ENCODE measurements at places on chromosomes 1 and 21.
A peak's percentile ranks its signal among the peaks of the same experiment; 100 is the strongest.

DNA sequence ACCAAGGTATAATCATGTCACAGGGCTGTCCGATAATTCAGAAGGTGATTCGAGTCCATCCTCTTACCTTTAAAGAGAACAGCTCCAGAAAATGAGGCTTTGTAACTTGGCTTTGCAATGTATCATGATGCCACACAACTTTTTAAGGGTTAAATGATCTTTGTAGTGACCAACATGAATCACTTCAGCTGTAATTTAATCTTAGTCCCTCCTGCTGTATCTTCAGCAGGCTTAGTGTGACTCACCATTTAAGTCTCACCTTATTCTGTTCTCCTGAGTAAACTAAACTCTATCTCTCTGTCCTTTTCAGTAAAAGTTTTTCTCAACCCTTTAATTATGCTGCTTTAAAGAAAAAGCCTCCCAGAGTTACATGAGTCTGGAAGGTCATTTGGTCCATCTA lies 1.9 kb upstream of the HIVEP3 start:
- no peak for DNase-seq

DNA sequence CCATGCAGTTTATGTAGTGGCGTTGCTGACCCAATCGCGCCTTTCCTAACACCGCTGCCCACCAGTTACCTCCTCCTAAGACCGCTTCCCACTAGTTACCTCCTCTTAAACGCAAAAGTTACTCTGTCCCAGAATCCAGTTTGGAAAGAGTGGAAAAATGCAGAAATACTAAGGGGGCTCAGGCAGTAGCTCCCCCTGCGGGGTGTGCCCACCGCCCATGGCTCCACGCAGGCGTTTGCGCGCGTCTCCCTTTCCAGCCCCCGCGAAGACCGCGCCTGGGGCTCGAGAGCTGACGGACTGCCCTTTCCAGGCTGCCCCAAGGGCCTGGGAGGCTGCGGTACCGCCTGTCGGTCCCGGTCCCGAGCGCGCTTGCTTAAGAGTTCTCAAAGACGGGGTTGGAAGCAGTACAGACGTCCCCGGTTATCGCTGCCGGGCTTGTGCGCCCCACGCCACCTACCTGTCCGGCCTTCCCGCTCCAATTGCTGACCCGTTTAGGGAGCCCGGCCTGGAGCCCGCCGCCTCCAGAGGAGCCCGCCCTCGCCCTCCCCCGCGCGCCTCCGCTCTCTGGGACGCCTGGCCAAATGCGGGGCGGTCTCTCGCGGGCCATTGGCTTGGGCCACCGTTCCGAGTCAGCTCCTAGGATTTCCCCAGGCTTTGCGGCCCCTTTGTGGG lies 414.1 kb upstream of the ESRRG start:
- DNase-seq = no peak

DNA sequence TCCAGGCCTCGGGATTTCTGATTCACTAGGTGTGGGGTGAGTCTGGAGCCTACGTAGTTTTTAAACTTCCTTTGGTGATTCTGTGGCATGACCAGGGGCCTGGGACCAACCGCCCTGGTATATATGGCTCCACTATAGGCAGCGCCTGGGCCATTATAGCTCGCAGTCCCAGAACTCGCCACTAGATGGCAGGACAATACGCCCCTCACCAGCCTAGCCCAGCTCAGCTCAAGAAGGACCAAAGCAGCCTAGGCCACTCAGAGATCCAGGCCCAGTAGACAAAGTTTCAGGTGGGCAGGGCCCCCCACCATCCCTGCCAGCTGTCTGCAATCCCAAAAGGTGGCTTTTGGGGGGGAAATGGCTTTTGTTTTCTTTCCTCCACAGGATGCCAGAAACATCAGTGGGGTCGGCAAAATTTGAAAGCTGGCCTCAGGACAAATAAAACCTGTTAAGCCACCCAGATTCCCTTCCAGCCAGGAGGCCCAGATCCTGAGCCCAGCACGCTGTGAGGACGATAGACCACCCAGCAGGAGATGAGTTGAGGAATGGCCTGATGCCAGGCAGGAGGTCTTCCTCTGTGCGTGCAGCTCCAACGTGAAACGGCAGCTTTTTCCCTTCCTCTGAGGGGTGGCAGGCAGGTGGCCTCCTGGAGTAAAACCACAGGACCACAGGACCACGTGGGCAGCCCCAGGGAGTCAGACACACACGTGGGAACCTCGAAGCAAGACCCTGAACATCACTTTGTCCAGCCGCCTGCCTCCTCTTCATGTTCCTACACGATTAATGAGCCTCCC lies 24.8 kb upstream of the TMEM51 start:
- peak; percentile 44 for DNase-seq

GRCh38 chr1:5551274-5551975 lies 440.8 kb downstream of the NPHP4 start:
- no peak for DNase-seq

DNA sequence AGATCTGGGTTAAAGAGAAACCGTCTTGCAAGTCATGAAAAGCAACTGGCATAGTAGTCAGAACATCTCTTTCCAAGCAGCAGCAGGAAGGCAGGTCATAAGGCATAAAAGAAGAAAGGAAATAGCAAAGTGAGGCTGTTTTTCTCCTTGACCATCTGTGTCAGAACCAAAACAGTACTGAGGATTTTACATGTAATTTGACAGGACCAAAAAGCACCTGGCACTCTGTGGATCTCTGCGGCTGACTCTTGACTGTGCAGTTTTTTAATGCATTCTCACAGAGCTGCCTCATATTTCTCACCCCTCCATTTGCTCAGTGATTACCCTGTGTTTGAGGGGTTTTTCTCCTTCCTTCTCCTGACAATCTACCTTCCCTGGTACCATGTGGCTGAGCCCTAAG lies 17.7 kb downstream of the TBX15 start:
- no peak for DNase-seq

GRCh38 chr1:155455588-155456195 lies 106.9 kb downstream of the ASH1L start:
- DNase-seq = no peak

- DNase-seq = no peak
Measured at GRCh38 chr1:233304489-233305102, 9.1 kb upstream of the PCNX2 start.

GRCh38 chr1:225044258-225044657 lies 114.8 kb downstream of the DNAH14 start:
- no peak for DNase-seq

DNA sequence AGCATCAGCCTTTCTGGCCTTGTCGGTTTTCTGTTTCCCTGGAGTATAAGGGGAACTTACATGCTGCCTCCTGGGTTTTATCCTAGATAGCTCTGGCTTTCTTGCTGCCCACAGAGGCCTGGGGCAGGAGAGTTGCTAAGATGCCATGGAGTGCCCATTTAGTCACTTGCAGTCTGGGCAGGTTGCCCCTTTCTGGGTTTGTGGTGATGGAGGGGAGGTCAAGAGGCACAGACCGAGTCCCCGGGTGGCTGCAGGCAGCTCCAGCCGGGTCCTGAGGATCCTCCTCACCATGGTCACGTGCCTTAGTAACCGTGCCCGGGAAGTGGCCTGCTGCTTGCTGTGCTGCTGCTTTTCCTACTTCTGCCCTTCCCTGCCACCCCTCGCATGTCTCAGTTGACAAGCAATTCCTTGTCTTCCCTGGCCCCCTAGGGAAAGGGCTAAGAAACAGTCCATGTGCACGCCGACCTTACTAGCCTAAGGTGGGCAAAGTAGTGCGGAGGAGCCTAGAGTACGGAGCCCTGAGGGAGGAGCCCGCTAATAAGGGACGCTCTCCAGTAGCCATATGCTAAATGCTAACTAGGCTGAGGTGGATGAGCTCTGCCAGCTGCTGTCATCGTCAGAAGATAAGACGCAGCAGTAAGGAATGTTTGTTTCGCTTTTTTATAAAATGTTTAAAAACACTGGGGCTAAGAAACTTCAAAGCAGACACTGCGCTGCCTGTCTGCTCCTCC lies 34.8 kb downstream of the CLCA1 start:
- no peak for DNase-seq

DNA sequence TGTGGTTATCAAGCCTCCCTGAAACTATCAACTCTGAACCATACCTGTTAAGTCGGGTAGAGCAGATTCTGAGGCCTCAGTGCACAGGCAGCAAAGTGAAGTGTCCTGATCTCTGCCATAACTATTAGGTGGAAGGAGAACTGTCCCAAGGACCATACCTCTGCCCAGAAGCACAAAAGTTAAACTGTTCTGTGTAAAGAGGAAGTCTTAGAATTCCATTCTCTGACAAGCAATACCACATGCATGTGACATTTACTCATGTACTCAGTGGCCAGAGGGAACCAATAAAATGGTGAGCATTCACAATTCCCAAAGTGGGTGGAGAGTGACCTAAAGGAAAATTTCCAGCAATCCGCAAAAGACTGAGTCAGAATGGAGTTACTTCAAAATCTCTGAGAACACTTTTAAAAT lies 61.0 kb downstream of the TOR3A start:
- DNase-seq = no peak

DNA sequence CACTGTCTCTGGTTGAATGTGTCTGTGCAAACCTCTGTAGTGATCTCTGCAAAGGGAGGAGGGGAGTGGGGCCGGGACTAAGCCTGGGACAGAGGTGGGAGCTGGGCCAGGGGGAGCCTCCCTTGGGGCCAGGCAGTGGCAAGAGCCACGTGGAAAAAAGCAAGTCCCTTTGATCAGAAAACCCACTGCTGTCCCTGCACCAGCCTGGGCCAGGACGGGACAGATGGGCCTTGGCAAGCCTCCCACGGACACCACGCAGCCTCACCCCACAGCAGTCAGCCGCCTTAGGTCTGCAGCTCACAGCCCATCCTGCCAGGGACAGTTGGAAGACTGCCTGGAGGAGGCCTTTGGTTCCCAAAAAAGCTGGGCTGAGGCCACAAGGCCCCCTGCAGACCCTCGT lies 11.7 kb upstream of the TRAPPC10 start:
- DNase-seq = no peak
